Transverse colon (tissue), 4 donors: ENCODE measurements at places on chromosomes 16 and 17. TPM values are rescaled to one million over a fixed set of nuclear protein-coding genes. Genes with fewer than 3 reads are reported as not detected.
A peak's percentile ranks its signal among the peaks of the same experiment; 100 is the strongest.

DNA sequence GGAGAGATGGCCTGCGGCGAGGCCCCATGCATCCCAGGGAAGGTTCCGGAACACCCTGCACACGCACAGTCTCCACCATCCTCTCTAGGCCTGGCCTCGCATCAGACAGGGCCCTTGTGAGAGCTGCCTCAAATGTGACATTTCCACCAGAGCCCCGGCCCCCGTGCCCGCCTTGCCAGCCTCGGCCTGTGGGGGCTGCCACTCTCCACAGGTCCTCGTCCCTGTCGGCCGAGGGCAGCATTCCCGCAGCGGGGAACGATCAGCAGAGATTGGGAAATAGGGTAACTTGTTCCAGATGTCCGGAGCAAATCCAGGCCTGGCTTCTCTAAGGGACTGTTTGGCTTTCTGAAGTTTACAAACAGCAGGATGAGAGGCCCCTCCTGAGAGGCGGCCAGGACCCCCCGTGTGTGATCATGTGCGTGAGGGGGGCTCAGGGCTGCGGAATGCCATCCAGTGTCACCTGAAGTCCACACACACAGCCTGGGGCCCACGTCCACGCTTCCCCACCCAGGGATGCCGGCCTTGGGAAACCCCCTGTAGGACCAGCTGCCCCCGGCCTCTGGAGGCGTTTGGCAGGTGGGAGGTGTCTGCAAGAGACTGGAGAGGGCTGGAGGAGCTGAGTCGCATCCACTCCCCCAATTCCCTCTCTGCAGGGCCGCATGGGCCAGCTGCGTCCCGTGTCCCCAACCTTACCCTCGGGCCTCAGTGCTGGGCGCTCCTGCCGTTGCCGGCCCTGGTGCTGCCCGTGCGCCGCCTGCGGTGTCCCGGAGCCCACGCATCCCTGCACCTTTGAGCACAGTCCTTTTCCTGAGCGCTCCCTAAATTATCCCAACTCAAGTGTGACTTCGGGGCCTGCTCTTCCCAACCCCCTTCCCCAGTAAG lies 70.4 kb downstream of the ZDHHC7 start:
- H3K27ac ChIP-seq = peak overlapping the region; percentile 33
- H3K4me3 ChIP-seq = no peak overlapping the region
- no peak for DNase-seq
- H3K36me3 ChIP-seq = no peaks in the 10 kb centered on the region

- no peak for DNase-seq
- H3K4me3 ChIP-seq = peak overlapping the region; percentile 47
- no peaks in the 10 kb centered on the region for H3K36me3 ChIP-seq
- no peak overlapping the region for H3K27ac ChIP-seq
Measured at GRCh38 chr16:89257281-89257731, 39.8 kb downstream of the ZNF778 start.

The SEZ6L2 gene
- 3.0 TPM for total RNA-seq

DNA sequence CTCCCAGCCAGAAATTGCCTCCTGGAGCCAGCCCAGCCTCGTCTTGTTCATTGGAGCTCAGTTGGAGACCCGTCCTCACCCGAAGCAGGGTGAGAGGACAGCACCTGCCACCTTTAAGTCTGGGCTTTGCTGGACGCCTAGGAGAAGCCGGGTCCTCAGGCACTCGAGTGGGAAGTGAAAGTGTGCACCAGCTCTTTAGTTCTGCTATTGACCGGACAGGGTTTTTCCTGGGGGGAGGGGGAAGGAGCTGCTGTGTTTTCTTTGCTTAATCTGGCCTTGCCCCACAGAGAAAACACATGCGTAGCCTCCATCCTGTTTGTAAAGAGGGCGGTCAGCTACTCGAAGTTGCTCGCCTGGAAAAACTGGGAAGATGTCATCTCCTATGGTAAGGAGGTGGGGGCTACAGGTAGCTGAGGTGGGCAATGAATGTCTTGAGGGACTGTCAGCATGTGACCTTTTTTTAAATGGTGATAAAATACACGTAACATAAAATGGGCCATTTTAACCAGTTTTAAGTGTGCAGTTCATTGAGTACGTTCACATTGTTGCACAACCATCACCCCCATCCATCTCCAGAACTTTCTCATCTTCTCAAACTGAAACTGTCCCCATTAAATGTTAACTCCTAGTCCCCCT lies 34.4 kb downstream of the CMIP start:
- H3K4me3 ChIP-seq = no peak overlapping the region
- peak; percentile 73 for DNase-seq
- no peaks in the 10 kb centered on the region for H3K36me3 ChIP-seq
- no peaks in the 10 kb centered on the region for H3K27me3 ChIP-seq

The PIK3R5 gene
- total RNA-seq = 0.40 TPM

GRCh38 chr17:73422121-73422520 lies 110.3 kb upstream of the CDC42EP4 start:
- H3K4me3 ChIP-seq = no peak overlapping the region
- H3K4me1 ChIP-seq = no peaks in the 10 kb centered on the region
- H3K27ac ChIP-seq = no peak overlapping the region
- DNase-seq = no peak
- no peaks in the 10 kb centered on the region for H3K27me3 ChIP-seq
- H3K36me3 ChIP-seq = no peaks in the 10 kb centered on the region
